Breast epithelium (tissue), 4 donors: ENCODE measurements at places on chromosomes 1 and 21. TPM values are rescaled to one million over a fixed set of nuclear protein-coding genes. Genes with fewer than 3 reads are reported as not detected.

DNA sequence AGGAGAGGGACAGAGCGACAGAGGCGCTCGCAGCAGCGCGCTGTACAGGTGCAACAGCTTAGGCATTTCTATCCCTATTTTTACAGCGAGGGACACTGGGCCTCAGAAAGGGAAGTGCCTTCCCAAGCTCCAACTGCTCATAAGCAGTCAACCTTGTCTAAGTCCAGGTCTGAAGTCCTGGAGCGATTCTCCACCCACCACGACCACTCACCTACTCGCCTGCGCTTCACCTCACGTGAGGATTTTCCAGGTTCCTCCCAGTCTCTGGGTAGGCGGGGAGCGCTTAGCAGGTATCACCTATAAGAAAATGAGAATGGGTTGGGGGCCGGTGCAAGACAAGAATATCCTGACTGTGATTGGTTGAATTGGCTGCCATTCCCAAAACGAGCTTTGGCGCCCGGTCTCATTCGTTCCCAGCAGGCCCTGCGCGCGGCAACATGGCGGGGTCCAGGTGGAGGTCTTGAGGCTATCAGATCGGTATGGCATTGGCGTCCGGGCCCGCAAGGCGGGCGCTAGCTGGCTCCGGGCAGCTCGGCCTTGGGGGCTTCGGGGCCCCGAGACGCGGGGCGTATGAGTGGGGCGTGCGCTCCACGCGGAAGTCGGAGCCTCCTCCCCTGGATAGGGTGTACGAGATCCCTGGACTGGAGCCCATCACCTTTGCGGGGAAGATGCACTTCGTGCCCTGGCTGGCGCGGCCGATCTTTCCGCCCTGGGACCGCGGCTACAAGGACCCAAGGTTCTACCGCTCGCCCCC, at the start of the genes CYB5RL and MRPL37:
Gene CYB5RL (minus strand): TSS at position 266 of the 754 bp plus-strand sequence. CDS start 4,414 bp downstream, outside the sequence.
Gene MRPL37 (plus strand): TSS at position 403 of the 754 bp plus-strand sequence. CDS start 77 bp downstream, at position 480.
- DNase-seq: peak; percentile 89

DNA sequence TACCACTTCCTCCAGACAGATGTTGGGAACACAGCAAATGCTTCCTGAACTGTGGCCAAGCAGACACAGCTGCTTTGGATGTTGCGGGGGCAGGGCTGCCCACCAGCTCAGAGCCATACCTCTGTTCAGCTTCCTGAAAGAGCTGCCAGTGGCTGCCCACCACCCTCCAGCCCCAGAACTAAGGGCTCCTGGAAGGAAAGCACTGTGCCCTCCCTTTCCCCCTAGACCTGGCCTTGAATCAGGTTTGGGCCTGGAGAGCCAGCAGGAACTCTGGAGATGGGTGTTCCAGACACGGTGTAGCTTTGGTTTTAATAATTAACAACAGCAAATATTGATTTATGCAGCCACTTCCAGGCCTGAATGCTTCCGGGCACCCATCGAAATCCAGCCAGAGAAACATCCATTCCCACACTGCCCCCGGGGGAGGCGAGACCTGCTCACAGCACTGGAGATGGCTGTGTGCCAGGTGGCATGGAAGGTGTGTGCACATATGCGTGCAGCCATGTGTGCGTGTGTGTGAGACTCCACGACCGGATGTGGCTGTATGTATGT, 45.7 kb downstream of the RAP1GAP start:
- DNase-seq: peak; percentile 47

DNA sequence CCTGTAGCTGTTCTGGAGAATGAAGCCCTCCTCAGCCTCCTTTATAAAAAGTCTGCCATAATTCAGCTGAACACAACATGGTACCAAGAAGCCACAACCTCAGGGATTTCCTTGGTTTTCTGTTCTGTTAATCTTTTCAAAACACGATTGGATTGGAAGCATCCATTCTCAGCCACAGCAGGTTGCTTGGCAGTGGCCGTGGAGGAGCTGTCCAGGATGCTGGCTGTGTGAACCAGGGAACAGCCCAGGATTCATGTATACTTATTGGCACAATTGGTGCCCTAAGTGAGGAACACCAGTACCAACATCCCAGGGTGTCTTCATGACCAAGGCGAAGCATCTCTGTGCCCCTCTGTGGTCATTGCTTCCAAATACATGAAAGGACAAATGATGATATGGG, 393.5 kb downstream of the CAMTA1 start:
- no peak for DNase-seq

GRCh38 chr1:224368409-224368808, 11.7 kb downstream of the CNIH4 start:
- DNase-seq: no peak

- DNase-seq: no peak
These were observed 1.0 kb upstream of the PPIH start for GRCh38 chr1:42657201-42657600.

GRCh38 chr1:240820816-240821215, 208.9 kb upstream of the GREM2 start:
- DNase-seq: no peak

DNA sequence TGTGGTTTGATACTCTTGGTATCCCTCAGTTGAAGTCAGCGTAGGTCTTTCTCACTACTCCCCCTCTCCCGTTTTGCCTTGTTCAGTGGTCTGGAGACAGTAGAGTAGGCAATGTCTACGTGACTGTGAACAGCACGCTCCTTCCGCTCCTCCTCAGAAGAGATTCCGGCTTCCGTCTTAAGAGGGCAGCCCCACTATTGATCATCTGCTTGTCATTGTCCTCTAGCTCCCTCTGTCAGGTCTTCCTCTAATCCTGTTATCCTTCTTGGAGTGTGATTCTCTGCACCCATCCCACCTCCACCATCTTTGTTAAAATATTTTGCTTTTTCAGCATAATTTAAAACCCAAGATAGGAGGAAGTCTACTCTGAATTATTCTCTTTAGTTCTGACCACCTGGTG, 129.9 kb upstream of the KCNK2 start:
- no peak for DNase-seq

Gene CLDN17
- not detected for total RNA-seq

Gene RNU11
- total RNA-seq: not detected

Gene KRTAP12-1
- not detected for total RNA-seq

Gene CYP4A11
- 4.6 TPM for total RNA-seq

Gene CA6
- not detected for total RNA-seq
